ENCODE measurements at places on chromosomes 1 and 21.

DNA sequence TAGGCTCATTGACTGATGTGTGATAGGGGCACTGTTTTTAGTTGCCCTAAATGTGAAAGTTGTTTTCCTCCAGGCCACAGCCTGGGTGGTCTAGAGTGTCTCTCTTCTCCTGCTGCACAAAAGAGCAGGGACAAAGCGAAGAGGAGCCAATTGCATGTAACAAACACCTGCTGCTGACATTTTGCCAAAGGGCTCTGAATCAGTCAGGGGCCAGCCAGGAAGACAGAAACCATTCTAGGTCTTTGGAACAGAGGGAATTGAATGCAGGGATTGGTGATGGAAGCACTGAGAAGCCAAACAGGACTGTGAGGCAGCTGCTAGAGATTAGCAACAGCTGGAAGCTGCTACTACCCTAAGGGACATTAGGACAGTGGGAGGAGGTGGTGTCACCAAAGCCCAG lies 185.3 kb upstream of the POU3F1 start:
- DNase-seq: no peak

DNA sequence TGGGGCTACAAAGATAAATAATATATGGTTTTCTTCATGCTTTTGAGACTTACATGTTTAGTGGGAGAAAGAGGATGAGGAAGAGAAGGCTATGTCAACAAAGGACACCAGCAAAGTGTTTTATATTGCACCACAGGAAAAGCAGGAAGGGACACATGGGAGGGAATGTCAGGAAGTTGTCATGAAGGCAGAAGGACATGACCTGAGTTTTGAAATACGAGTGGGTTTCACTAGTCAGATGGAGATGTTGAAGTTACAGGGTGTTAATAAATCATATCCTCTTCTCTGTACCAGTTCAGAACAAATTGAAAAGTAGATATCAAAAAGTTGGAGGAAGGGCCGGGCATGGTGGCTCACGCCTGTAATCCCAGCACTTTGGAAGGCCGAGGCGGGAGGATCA lies 18.2 kb upstream of the AGO1 start:
- DNase-seq: peak; percentile 73

DNA sequence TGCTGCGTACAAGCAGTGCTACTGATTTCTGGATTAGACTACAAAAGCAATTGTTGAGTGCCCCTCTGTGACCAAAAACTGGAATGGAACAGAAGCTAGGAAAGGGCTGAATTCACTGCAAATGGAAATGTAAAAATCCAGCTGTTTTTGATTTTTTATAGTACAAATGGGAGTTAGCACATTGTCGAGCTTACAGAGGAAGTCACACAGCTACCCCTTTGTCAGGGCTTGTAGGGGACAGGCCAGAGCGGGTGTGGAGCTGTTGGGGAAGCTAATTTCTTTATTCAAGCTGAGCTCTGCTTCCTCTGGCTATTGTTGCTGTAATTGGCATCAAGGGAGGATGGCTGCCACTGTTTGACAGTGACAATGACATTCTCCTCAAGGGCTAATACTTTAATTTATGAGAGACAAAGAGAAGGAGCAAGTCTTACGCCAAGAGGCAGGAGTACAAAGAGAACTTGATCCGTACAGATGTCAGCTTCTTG lies 96.1 kb downstream of the SLC35F3 start:
- no peak for DNase-seq

GRCh38 chr1:109687641-109688499 lies at the start of gene GSTM1:
GSTM1 (plus strand) TSS chr1:109687817; CDS start chr1:109687874, 57 bp downstream.
- peak; percentile 96 for DNase-seq

DNA sequence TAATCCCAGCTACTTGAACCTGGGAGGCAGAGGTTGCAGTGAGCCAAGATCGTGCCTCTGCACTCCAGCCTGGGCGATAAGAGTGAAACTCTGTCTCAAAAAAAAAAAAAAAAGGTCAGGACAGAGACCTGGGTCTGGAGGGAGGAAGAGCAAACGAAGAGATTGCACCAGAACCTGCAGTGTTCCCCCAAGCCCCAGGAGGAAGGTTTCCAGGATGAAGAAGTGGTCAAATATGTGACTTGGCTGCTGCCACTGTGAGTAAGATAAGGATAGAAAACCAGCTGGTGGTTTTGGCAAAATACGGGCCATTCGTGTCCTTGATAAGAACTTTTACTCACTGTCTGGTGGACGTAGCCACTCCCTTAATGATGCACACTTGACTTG lies 42.2 kb downstream of the CLDN14 start:
- no peak for DNase-seq

DNA sequence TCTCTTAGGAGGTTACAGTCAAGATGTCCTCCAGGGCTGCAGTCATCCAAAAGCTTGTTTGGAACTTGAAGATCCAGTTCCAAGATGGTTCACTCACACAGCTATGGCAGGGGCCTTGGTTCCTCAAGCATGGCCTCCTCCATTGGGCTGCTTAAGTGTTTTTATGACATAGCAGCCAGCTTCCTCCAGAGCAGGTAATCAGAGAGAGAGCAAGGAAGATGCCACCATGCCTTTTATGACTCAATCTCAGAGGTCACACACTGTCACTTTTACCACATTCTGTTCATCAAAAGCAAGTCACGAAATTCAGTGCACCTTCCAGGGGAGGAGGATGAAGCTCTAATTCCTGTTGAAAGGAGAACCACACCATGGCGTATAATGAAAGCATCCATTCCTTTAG lies 17.1 kb downstream of the ELAPOR1 start:
- DNase-seq: no peak

- DNase-seq: no peak
Observed at GRCh38 chr21:45471525-45472221, 66.7 kb downstream of the COL18A1 start.

DNA sequence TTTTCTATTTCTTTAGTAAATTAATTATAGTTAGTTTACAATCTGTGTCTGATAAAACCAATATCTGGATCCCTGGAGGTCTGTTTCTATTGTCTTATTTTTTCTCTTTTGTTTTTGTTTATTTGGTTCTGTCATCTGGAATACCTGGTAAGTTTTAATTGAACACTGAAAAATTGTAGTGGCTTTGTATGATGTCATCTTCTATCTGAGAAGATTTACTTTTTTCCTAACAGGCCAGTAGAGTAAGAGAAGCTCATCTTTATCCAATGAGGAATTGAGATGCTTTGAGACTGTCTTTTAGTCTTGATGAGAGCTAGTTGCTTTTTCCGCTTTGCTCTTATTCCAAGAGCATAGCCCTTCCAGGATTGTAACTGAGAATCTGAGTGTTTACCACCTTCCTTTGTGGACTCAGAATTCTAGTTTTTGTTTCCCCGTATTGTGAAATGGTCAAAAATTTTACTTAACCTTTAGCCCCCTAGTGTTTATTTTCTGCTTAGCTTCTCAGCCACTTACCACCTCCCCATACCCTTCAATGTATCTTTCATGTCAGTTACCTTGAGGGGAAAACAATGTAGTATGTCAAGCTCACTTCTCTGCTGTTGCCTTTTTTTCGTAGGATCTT lies 25.0 kb downstream of the PTGFRN start:
- peak; percentile 66 for DNase-seq

DNA sequence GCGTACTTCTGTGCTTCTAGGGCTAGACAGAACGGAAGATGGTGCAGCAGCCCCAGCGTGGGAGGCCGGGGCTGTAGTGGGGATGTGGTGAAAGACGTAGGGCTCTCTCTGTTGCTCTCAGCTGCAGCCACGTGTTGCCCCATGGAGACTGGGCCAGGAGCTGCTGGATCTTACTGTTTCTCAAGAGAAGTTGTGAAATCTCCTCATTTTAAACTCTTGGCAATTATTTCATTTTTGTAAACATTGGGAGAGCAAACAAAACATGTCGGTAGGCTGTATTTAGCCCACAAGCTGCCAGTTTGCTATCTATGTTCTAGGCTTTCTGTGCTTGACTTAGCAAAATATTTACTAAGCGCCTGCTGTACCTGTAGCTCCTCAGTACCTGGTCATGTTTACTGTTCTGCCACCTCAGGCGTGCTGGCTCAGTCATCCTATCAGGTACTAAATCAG lies 15.9 kb upstream of the ELOA start:
- peak; percentile 96 for DNase-seq

DNA sequence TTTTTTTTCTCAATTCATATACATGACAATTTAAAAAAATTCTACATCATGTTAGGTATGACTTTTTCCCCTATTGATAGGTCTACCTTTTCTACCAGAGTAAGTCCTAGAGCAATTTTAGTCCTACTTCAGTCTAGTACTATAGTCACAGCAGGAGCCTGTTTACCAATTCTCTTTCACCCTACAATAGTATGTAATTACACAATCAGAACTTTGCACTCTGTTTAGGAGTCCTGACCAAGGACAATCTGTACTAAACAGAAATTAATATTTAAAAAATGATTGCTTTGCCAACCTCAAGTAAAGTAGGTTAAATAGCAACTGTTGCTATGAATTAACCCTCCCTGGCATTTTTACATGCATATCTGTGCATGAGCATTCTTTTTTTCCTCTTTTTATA lies 810 bp upstream of the CYP4A11 start:
- no peak for DNase-seq

GRCh38 chr1:228208831-228209551 lies 1.1 kb downstream of the OBSCN start:
- DNase-seq: no peak

- no peak for DNase-seq
Observed at GRCh38 chr1:147853391-147853790, 49.2 kb upstream of the GJA8 start.

DNA sequence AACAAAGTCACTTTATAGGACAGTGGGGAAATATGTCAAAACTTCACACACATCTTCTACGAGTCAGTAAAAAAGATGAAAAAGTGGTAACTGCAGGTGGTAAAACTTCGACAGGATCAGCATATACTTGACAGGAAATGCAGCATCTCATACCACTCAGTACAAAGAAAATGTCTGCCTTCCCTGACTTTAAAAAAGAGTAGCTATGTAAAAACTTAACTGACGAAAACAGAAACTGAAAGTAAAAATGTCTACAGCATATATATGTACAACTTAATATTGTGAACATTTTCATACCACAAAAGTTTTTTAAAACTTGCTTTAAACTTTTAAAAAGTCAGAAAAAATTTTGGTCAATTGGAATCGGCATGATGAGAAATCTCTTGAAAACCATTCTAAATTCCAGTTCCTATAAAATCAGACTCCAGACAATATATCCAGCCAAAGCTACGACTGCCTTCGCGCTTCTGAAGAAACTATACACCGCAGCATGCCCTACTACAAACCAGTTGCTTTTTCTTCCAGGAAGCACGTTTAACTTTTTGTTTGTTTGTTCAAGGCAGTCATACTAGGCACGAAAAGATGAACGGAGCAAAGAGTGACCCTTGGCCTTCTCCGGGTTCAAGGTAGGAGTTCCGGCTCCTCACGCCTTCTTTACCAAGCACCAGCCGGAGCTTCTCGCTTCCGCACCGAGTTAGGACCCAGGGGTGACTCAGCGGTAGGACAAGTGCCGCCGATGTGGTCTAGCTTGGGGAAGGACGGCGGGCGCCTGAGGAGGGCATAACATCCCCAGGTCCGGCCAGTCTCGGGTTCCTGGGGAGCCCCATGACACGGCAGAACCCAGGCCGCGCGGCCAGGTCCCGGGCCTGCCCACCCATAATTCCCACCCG lies 612 bp downstream of the PSMA5 start:
- DNase-seq: peak; percentile 86

GRCh38 chr1:204831186-204831585 lies 39.5 kb upstream of the NFASC start:
- no peak for DNase-seq

- DNase-seq: no peak
Observed at GRCh38 chr1:153541641-153542590, 1.2 kb upstream of the S100A5 start.

- DNase-seq: no peak
Observed at GRCh38 chr21:26148071-26148839, 22.3 kb downstream of the APP start.

DNA sequence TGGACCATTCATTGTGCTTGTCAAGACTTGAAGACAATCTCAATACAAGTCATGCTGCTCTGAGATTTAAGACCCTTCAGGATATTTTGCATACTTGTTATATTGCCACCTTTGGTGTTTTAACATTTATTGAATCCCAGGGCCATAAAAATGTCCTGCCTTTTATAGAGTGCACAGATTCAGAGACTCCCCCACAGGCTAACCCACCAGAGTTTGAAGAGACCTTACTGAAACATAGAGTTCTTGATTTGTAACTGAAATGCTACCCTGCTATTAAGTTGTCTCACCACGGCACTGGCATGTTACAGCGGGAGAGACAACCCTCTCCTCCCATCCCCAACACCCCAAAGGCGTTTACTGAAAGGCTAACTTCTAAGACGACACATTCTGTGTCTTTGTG lies 313.9 kb upstream of the USP24 start:
- DNase-seq: no peak

DNA sequence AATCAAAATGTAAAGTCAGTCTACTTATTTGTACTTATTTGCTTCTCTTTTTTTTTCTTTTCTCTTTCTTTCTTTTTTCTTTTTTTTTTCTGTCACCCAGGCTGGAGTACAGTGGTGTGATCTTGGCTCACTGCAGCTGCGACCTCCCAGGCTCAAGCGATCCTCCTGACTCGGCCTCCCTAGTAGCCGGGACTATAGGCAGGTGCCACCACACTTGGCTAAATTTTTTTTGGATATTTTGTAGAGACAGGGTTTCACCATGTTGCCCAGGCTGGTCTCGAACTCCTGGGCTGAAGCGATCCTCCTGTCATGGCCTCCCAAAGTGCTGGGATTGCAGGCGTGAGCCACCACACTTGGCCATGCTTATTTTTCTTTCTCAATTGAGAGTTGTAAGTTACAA lies 98.8 kb upstream of the ZBTB40 start:
- no peak for DNase-seq

- peak; percentile 90 for DNase-seq
Observed at GRCh38 chr1:10074059-10074851, 41.5 kb downstream of the UBE4B start.

DNA sequence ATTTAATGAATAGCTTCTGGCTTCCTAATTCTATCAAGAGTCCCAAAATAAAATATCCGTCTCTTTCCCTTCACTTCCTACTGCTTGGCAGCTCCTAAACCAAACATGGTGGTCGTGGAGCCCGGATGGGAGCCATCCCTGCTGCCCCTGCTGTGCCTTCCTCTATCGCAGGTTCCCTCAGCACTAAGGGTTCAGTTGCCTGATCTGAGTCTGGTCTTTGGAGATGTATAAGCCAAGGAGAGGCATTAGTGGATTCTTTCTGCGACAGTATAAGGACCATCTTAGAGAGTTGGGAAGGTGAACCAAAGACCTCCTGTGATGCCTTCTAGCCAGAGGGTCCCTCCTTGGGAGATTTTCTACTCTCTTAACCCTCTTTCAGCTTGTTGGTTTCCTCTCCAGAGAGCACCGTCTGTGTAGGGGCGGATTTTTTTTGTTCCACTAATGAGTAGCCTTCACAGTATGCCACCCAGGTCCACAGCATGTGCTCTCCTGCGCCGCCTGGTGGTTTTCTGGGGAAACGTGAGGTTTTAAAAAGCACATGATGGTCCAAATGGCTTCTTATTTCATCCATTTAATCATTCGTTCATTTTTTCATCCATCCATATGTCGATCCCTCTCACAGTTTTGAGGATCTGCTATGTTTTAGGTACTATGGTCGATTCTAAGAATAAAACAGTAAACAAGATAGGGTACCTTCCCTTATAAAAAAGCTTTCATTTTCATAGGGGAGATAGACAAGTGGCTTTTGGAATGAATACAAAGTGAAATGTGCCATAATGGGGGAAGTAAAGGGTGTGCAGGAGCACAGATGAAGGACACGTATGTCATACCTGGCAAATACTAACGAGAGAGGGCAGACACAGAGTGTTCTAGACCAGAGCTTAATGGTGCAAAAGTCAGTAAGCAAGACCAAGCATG lies 71.0 kb downstream of the NFASC start:
- DNase-seq: peak; percentile 75

GRCh38 chr21:35142036-35142815 lies 93.1 kb upstream of the RUNX1 start:
- DNase-seq: no peak
